ENCODE measurements at places on chromosomes 12 and 14. TPM values are rescaled to one million over a fixed set of nuclear protein-coding genes. Genes with fewer than 3 reads are reported as not detected.

Gene CYP46A1
- total RNA-seq: 0.10 TPM

Gene C12orf50
- under 0.01 TPM for total RNA-seq

Gene RND1
- 6.2 TPM for total RNA-seq

Gene CHST11
- 83.7 TPM for total RNA-seq

Gene ATP2A2
- total RNA-seq: 71.7 TPM

Gene PRKD1
- total RNA-seq: not detected

Measured in mononuclear cell (primary cell).